ENCODE measurements at places on chromosomes 5 and 9.

DNA sequence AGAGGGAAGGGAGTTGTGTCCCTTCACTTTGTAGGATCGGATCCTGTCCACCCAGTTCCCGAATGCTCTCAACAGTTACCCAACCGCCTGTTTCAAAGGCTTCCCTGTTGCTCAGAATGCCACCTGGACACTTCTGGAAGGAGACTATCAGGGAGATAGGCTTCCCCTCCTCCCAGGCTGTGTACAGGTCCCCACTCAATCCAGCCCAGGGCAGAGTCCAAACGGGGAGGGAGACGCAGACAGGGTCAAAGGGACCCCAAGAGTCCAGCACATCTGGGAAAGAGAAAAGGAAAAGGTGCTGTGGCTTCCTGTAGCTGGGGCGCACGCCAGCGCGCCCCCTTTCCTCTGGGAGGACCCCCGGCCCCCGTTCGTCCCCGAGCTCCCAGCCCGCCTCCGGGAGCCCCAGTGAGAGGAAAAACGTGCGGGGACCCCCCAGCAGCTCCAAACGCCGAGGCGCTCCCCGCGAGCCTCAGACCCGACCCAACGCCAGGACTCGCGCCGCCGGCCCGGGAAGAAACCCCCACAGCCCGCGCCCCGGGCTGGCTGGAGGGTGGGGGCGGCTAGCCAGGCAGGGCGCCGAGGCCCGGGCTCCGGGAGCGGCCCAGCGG lies 640 bp downstream of the SURF4 start:
- DNase-seq, result peak; percentile 56

GRCh38 chr5:65854925-65855324 lies 71.5 kb upstream of the ERBIN start:
- DNase-seq, result no peak

- no peak for DNase-seq
Observed at GRCh38 chr5:91136271-91136670, 246.8 kb downstream of the ARRDC3 start.

DNA sequence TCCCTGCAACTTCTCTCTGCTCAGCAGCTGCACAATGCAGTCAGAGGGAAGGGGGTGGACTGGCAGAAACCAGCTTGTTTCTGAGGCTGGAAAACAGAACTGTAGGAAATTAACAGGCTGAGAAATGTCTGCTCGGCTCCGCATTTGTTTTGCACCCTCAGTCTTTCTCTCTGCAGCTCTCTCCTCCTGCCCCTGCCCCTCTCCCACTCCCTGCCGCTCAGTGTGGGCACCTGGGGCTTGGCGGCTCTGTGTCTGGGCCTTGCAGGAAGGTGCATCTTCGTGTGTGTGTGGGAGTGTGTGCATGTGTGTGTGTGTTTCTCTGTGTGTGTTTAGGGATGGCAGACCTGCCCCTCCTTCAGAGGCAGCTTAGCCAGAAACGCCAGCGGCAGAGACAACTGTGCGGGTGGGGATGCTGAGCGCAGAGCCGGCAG lies 53.0 kb downstream of the PCDH1 start:
- no peak for DNase-seq

- DNase-seq, result no peak
Observed at GRCh38 chr9:106947106-106947900, 84.3 kb downstream of the ZNF462 start.

DNA sequence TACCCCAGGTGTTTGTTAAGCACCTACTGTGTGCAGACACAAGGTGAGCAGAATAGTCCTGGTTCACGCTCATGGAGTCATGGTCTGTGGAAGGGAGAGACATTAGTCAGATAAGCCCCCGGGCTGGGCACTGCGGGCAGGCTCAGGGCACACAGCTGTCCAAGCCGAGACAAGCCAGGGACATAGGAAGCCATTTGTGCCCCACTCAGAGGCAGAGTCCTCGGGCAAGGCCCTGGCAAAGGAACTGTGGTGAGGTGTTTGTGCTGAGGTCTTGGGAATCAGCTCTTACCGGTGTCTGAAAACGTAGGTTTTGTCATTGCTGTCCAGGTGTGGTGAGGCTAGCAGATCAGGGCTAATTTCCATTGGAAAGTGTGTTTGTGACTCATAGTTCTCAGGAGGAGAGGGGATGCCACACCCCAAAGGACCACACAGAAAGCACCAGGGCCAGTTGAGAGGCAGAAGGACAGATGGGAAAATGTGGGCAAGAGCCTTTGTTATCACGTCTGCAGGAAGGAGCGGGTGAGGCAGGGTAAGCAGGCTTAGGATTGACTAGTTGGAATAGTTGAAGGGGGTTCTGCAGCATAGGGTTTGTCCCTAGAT lies 46.1 kb upstream of the NEURL1B start:
- no peak for DNase-seq

DNA sequence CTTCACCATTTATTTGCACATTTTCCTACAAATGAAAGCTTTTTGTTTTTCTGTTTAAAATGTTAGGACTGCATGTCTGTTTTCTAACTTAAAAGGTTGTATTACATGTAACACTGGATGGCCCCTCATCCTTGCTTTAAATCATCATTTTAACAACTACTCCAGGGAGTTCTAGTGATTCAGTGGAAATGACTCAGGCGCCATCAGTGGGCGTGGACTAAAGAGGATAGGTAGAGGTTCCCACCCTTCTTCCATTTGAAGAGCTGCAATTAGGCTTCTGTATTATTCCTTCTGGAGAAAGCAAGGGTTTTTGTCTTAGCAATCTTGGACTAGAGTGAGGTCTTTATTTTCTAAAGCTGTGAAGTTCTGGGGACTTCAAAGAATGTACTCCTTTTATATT lies 213.7 kb downstream of the TMEM38B start:
- no peak for DNase-seq

DNA sequence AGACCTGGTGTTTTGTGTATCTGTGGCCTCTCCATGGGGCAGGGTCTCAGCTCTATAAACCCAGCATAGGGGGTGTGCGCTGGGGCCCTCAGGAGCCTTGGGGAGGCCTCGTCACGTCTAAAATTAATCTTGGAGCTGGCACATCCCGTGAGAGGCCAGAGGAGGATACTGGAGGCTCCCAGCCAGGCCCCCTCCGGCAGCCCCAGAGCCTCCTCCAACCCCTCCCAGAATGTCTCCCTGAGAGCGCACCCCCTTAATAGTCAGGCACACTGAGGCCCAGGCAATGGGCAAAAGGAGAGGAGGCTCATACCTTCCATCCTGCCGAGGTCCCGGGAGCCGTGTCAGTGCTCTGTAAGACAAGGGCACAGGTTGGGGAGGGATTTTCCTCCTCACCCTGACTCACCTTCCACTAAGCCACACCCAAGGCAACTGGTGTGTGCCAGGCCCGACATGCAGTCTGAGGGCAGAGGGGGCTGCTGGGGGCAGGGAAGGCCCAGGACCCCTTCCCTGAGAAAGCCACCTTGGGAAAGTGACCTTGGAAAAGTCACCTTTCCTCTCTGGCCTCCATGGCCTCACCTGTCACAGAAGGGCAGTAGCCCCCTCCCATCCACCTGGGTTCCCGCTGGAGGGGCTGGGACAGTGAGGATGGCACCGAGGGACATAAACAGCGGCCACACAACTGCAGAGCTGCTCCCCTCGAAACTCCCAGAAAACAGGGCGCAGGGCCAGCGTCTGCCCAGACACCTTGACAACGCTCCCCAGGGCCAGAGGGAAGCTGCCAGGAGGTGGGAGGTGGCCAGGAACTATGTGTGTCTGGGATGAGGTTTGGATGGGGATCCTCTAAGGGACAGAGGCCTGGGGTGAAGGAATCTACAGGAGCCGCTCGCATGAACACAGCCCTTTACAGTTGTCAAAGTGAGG lies 2.9 kb downstream of the AK1 start:
- no peak for DNase-seq

GRCh38 chr9:131656356-131657036 lies 83.4 kb downstream of the RAPGEF1 start:
- peak; percentile 100 for DNase-seq

GRCh38 chr5:181204113-181204825 lies 727 bp downstream of the TRIM7 start:
- DNase-seq, result peak; percentile 61

GRCh38 chr5:92778261-92778660 lies 802.8 kb downstream of the NR2F1-AS1 start:
- DNase-seq, result no peak

DNA sequence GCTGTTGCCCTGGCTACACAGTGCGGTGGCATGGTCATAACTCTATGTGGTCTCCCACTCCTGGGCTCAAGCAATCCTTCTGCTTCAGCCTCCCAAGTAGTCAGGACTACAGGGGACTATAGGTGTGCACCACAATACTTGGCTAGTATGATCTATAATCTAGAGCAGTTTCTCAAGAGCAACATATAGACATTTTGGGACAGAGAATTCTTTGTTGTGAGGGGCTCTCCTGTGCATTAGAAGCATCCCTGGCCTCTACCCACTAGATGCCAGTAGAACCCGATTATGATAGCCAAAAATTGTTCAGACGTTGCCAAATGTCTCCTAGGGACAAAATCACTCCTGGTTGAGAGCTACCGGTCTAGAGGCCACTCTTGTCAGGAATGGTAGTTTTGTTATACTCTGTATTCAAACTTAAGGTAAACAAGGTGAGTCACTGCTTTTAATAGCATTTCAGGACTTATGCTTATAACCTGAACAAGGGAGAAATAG lies 7.2 kb downstream of the ANKHD1 start:
- no peak for DNase-seq

DNA sequence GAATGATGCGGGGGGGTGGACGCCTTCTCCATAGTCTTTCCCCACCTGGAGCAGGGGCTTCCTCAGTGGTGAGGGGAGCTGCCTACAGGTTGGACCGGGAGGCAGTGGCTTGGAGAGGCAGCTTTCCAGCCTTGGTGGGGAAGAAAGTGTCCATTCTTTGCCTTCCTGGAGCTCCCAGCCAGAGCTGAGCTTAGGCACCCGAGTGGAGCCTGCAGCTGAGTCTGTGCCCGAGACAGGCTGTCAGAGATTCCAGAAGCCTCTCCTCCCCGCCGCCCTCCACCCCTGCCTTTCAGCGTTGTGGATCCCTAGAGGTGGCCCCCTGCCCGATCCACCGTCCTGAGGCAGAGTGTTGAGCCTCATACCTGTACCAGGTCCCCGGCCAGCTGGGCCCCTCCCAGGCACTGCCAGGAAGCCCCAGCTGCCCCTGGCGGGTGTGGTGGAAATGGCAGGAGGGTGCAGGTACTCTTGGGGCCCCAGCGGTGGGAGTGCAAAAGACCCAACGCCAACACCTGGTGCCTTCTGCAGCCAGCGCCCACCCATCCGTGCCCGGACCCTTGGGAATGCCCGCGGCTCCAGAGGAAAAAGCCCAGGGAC lies 112.0 kb downstream of the RXRA start:
- DNase-seq, result no peak

- DNase-seq, result no peak
Observed at GRCh38 chr5:93257616-93258015, 323.4 kb downstream of the NR2F1-AS1 start.

GRCh38 chr9:72883875-72884274 lies 69.0 kb downstream of the ALDH1A1 start:
- DNase-seq, result no peak

- DNase-seq, result no peak
Observed at GRCh38 chr5:101084353-101084752, 181.3 kb upstream of the ST8SIA4 start.

DNA sequence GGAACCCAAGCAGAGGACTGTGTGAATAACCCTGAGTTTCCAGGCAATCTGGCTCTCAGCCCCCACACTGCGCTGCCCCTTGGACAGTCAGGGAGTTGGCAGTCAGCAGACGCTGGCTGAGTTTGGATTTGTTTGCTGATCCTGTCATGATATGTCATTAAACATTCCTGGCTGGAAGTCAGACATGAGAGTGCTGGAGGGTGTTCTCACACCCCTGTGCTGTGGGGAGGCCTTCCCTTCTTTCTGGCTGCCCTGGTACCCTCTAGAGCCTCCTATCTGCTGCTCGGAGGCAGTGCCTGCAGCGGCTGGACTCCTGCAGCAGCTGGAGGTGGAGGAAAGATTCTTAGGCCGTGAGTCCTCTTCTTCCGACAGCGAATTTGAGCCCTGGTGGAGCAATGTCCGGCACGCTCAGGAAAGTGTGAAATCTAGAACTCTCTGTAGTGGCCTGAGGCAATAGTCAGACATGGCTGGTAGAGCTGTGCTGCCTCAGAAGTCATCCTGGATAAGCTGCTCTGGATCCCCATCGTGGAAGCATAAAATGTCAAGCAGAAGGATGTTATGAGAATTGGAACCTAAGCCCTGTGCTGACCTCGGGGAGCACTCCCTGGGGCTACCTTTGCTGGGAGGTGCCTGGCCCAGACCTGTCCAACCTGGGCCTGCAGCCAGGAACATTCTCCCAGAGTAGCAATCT lies 72.0 kb downstream of the PDE8B start:
- no peak for DNase-seq

GRCh38 chr9:114465906-114466900 lies 39.1 kb downstream of the WHRN start:
- no peak for DNase-seq

- DNase-seq, result no peak
Observed at GRCh38 chr9:94150890-94151650, 66.8 kb downstream of the PTPDC1 start.

- DNase-seq, result peak; percentile 13
Observed at GRCh38 chr5:54653956-54654614, 136.5 kb downstream of the SNX18 start.

GRCh38 chr5:55820488-55820887 lies 30.7 kb upstream of the IL31RA start:
- no peak for DNase-seq

GRCh38 chr5:123452401-123452800 lies 29.2 kb upstream of the CEP120 start:
- DNase-seq, result peak; percentile 19

DNA sequence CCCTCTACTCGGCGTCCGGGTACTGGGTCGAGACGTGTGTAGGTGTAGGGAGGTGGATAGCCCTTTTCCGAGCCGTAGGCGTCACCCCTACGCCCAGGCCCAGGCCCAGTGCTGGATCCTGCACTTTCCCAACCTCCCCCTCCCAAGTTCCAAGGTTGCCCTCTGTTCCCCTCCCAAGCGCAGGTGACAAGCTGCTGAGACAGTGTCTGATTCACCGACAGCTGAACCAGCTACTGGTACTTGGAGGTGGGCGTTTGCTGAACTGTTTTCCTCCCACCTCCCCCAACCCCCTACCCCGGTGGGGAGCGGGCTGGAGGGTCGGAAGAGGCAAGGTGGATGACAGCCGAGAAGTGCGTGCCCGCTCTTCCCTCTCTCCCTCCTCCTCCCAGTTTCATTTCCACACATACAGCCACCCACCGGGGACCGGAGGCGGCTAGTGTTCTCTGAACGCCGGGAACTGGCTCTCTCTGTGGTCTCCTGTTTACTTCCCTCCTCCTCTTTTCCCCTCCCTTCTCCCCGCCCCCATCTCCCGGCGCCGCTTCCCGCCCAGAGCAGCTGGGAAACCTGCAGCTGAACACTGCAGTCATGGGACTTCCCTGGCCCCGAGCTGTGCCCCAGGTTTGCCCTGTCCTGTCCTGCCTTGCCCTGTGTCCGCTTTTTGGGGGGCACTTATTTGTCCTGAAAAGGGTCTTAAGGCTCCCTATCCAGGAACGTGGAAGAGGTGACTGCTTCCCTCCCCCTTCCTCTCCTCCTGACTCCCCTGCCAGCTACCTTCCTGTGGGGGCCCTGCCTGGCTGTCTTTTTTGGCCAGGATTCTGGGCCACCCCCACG lies 6.2 kb upstream of the KLF9 start:
- DNase-seq, result peak; percentile 87

GRCh38 chr9:123716339-123716945 lies 213.5 kb downstream of the DENND1A start:
- no peak for DNase-seq

- peak; percentile 3 for DNase-seq
Observed at GRCh38 chr5:168104811-168105481, 186.5 kb upstream of the WWC1 start.
